ENCODE measurements at places on chromosomes 2 and 18.

DNA sequence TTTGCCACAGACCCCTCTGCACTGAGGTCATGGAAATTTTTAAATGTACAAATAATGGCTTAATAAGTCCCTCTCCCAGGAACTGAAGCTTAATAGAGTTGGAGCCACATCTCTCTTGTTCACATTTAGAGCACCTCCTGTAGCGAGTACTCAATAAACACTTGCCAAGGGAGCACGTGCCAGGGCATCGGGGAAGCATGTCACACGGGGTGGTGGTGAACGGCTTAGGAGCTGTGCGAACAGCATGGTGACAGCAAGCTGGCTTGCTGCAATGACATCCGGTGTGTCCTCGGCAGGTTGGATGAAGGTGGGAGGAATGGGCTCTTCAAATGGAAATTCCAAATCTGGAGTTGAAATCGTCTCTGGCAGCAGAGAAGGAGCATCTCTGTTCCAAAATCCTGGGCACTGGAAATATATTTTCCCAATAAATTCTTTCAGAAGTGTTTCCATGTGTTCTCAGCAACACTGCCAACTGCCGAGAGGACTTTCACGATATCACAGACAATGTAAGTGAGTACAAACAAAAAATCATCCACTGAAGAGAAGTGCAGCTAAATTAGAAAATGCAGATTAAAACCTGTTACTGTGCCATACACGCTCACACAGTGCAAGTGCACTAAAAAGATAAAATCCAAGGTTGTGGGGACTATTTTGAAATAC is 74.1 kb downstream of the GALR1 start:
- no peak for DNase-seq

- DNase-seq: no peak
Measured at GRCh38 chr2:223235986-223236385, 184.0 kb downstream of the KCNE4 start.

DNA sequence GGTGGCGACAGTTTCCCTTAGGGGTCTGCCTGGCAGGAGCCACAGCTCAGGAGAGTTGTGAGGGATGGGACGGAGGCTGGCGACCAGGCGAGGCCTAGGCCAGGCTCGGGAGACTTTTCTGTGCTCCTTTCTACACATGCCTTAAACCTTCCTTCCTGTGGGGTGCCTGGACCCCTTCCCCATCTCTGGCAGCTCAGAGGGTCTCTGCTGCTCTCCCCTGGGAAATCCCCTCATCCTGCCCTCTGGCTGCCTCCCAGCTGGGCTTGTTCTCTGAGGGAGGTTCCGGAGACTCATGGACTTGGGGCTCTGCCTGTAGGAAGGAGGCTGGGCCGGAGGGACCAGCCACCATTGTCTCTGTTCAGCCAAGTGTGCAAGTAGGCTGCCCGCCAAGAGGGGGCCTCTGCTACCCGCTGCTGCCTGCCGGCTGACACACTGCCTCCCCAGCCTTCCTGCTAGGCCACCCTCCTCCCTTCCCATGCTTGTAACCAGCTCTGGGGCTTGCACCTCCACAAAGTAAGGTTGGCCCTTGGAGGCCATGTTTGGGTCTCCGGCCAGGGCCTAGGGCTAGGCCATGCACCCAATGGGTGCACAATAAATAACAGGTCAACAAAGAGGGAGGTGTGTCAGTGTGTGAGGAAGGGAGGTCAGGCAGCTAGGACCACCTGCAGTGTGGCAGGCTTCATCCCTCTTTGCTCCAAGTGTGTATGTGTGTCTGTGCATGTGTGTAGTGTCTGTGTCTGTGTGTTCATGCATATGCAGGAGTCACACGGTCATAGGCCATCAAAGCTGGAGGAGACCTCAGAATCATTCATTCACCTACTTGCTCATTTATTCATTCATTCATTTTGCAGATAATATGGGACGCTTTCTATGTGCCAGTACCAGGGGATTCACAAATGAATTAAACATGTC is 28.8 kb downstream of the PSD4 start:
- DNase-seq: no peak

GRCh38 chr18:29181151-29181901 is 1004.4 kb upstream of the CDH2 start:
- no peak for DNase-seq

DNA sequence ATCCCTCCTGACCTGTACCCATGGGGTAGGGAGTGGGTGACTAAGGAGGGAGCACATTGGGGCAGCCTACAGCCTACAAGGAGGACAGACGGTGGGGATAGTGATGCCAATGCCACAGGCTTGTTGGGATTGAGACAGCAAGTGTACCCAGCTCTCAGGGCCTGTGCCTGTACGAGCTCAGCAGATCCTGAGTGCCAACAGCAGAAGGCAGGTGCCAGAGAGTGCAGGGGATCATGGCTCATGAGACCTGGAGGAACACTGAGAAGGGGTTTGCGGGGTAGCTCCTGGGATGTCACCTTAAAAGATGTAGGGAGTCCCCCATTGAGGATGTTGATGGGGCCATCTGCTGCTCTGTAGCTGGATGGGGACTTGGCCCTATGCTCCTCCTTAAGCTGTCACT is 10.3 kb upstream of the SNED1 start:
- DNase-seq: no peak

- DNase-seq: no peak
Measured at GRCh38 chr2:138201286-138201685, 237.0 kb downstream of the HNMT start.

DNA sequence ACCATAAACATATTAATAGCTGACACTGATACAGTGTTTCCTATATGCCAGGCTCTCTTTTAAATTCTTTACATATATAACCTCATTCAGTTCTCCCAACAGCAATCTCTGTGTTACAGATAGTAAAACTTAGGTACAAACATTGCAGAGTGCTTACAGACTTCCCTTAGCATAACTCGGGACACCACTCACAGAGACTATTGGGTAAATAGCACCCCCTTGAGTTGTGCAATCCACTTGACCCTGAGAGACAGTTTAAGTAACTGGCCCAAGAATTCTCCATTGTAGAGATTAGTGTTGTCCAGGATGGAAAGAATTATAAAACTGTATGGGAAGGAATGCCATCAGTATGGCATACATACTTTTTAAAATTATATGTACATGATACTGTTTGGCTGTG is 110.1 kb downstream of the POLE4 start:
- DNase-seq: no peak

GRCh38 chr18:71529703-71530303 is 1014.3 kb downstream of the CBLN2 start:
- no peak for DNase-seq

GRCh38 chr2:176639671-176640070 is 370.4 kb downstream of the MTX2 start:
- DNase-seq: no peak

- no peak for DNase-seq
Measured at GRCh38 chr2:160224060-160224459, 24.0 kb upstream of the ITGB6 start.

GRCh38 chr2:121309801-121310200 is 24.8 kb upstream of the TFCP2L1 start:
- no peak for DNase-seq

- no peak for DNase-seq
Measured at GRCh38 chr2:18339326-18339725, 221.1 kb downstream of the RDH14 start.

DNA sequence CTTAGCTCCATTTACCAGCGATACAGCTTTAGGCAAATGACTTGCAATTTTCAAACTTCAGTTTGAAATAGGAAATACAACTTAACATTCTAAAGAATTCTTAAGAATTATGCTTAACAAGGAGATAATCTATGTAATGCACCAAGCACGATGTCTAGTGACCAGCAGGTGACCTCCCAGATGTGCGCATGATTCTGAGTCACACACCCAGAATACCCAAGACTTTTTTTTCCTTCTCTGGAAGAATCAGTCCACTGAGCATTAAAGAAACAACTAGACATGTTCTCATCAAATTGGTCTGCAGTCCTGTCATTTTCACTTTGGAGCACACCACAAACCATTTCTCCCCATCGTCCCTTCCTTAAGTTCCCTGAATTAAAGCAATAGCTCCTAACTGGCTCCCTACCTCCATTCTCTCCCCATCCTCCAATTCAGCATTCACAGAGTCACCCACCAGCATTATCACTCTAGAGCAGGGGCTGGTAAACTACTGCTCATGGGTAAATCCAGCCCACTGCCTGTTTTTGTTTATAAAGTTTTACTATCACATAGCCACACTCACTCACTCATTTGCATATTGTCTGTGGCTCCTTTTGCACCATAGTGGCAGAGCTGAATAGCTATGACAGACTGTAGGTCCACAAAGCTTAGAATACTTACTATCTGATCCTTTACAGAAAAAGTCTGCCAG is 13.2 kb downstream of the EVA1A start:
- no peak for DNase-seq

DNA sequence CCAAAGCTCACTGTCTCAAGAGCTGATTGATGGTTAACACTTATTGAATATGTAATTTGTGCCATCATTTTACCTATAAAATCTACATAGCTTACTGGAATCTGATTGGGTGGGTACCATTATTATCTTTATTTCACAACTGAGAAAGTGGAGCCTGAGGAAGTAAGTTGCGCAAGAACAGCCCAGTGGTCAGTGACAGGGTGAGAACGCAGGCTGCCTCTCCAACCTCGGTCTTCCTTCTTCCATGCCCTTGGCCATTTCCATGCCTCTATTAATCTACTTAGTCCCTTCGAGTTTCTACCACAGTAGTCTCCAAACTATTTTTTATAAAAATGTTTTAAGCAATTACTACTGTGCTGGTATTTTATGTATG is 390.9 kb upstream of the VWC2L start:
- DNase-seq: no peak

- DNase-seq: no peak
Measured at GRCh38 chr2:85672456-85672855, 4.5 kb upstream of the SFTPB start.

GRCh38 chr2:11578081-11578948 is 44.5 kb downstream of the GREB1 start:
- no peak for DNase-seq

GRCh38 chr2:188512456-188512855 is 220.8 kb downstream of the GULP1 start:
- DNase-seq: no peak

- DNase-seq: no peak
Measured at GRCh38 chr2:108637304-108637669, 82.0 kb upstream of the RANBP2 start.

DNA sequence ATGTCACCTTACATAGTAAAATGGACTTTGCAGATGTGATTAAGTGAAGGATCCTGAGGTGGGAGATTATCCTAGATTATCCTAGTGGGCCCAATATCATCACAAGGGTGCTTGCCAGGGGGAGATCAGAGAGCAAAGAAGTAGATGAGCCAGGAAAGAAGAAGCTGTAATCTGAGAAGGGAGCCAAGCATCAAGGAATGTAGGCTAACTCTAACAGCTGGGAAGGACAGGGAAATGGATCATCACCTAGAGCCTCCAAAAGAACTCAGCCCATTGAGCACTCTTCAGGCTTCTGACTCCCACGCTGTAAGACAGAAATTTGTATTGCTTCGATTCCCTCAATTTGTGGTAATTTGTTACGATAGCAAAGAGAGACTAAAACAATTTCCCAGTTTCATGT is 309.9 kb downstream of the LRP1B start:
- no peak for DNase-seq

DNA sequence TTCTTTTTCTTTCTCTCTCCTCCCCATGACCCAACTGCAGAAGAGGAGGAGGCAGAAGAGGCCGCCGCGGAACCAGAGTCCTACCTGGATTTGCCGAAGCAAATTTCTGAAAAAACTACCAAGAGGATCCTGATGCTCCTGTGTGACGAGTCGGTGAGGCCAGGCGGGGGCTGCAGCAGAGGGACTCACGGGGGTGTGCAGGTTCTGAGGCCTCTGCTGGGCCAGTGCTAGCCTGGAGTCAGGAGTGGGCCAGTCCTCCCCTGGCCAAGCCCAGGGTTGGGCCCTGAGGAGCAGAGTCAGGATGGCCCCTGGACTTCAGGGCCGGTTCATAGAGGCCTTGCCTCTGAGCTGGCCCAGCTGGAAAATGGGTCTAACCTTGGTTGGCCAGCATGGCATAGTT is 29.3 kb downstream of the OTOF start:
- no peak for DNase-seq

GRCh38 chr2:124753842-124754241 is 728.8 kb downstream of the CNTNAP5 start:
- no peak for DNase-seq

- no peak for DNase-seq
Measured at GRCh38 chr18:46939337-46939963, 22.0 kb downstream of the KATNAL2 start.

DNA sequence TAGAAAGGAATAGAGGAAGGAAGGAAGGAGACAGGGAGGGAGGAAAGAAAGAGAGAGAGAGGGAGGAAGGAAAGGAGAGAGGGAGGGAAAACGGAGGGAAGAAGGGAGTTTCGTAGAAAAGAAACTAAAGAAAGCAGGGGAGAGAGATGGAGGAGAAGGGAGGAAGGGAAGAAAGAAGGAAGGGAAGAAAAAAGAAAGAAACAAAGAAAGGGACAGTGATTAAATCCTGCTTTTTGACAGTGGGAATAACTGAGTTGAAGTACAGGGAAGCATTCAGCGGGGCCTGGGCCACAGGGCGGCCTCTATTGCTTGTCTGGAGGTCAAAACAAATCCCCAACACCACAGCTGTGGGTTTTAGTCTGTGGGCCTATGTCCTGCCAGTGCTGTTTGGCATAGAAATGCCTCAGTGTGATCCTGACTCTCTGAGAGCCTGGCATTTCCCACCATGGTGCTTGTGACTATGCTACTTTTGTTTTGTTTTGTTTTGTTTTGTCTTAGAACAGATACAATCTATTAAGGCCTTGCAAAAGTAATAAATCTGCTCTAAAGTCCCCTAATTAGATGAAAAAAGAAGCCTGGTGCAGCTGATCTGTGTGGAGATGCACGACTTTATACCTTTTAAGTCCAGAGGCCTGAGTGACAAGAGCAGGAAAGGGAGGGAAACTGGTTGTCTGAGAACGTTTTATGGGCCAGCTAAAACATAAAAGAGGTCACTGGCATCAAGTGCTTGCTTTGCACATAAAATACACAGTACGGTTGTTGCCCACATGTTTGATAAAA is 40.0 kb downstream of the IL1RL2 start:
- DNase-seq: no peak

DNA sequence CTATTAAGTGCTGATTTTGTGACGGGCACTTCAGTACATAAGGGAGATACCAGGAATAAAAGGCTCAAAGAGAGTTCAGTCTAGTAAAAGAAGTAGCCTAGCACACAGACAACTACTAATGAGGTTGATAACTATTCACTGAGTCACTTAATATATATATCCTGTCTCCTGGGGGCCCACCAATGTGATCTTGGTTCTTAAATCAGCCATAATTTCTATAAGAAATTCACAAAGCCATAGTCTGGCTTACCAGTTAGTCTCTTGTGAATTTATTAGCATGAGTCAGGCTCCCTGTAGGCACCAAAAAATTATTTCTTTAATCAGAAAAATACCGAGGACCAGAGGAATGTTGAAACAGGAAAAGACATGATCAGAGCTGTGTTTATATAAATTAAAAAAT is 10.4 kb downstream of the KCNE4 start:
- no peak for DNase-seq

- DNase-seq: no peak
Measured at GRCh38 chr2:95279435-95280035, 5.3 kb downstream of the PROM2 start.

DNA sequence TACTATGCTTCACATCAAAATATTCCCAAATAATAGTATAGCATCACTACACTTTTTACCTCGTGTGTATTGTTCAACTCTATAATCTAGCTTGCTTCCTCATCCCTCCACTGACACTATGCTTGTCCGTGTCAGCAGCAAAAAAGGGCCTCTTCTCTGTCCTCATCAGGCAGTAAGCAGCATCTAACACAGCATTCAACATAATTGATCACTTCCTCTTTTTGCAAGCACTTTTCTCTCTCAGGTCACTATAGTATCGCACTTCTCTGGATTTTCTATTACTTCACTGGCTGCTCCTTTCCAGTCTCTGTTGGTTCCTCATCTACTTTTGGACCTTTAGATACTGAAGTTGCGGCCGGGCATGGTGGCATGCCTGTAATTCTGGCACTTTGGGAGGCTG is 64.9 kb upstream of the ZSWIM2 start:
- no peak for DNase-seq
